ENCODE measurements at places on chromosomes 1 and 21.
A peak's percentile ranks its signal among the peaks of the same experiment; 100 is the strongest.

- DNase-seq: no peak
Measured at GRCh38 chr1:241654019-241654418, 1.9 kb downstream of the WDR64 start.

DNA sequence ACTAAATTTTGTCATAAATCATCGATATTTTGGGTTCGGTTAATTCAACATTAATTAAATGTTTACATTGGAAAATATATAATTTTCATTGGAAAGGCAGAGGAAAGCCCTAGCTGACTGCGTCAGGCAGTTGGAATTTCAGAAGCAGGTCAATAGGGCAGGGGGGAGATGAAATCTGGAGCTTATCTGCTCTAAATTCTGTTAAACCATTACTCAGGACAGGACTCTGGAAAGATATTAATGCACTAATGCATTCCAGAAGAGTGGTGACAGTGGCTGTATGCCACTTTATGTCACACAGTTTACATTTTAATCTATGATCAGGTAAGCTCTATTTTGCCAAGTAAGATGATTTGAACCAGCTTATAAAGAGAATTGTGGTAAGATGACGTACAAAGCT, 153.0 kb upstream of the B3GALT2 start:
- DNase-seq: no peak

GRCh38 chr1:239164451-239165180, 221.8 kb upstream of the CHRM3 start:
- DNase-seq: no peak

DNA sequence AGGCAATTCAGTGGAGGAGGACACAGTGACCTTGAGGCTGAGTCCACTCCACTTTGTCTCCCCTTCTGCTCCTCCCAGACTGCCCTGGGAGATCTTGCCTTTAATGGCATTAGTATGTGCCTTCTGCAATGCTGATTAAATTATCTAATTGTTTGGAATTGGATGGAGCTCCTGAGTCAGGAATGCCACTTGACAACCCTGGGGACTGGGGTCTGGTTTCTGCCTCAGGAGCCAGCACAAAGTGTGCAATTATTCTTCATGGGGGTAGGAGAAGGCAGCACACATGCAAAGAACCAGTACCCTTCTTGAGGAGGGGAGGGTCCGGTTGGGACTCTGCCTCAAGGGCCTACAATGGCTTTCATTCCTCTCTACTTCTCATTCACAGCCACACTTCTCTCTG, 11.9 kb upstream of the PLXNA2 start:
- DNase-seq: no peak

GRCh38 chr1:177880339-177880891, 89.4 kb downstream of the SEC16B start:
- DNase-seq: no peak

- no peak for DNase-seq
Measured at GRCh38 chr1:200290010-200290685, 119.7 kb downstream of the ZNF281 start.

DNA sequence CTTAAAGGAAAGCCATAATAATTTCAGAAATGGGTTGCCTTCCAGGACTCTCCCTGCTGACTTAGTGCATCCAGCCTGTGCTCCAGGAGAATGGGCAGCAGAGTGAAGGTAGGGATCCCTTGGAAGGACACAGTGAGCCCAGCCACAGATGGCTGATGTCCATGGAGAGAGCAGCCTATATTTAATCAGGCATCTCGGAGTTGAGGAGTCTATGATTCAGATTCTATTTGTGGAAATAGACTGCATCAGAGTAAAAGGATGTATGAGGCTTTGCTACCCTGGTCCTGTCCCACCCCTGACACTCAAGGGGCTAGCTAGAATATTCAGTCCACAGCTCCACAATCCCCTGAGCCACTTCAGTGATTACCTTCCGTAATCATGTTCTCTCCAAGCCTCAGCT, 43.8 kb upstream of the PBX1 start:
- DNase-seq: no peak

DNA sequence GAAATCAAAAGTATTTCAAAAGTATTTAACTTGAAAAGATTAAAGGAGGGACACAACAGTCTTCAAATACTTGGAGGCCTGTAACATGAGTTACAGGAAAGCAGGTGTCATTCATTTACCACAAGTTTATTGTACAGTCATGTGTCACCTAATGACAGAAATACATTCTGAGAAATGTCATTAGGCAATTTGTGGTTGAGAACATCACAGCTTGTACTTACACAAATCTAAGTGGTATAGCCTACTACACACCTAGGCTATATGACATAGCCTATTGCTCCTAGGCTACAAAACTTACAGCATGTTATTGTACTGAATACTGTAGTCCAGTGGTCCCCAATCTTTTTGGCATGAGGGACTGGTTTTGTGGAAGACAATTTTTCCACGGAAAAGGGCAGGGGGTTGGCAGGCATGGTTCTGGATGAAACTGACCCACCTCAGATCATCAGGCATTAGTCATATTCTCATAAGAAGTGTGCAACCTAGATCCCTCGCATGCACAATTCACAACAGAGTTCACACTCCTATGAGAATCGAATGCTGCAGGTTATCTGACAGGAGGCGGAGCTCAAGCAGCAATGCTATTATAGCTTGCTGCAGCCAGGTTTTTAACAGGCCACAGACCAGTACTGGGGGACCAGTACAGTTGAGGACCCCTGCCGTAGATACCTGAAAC, 25.0 kb upstream of the PHTF1 start:
- DNase-seq: no peak

DNA sequence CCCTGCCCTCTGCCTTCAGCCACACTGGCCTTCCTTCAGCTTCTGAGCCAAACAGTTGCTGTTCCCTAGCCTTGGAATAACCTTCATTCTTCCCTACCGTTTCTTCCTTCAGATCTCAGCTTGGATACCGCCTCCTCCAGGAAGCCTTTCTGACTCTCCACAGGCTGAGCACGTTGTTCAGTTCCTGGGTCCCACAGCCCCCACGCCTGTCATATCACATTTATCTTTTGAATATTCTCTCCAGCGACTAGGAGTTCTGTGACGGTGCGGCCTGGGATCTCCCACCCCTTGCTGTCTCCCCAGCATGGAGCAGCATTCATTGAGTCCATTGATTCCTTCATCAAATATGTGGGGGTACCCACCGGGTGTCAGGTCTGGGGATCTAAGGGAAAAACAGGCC, 39.2 kb downstream of the EPHA2 start:
- no peak for DNase-seq

GRCh38 chr21:46622226-46622625, 13.2 kb upstream of the PRMT2 start:
- DNase-seq: peak; percentile 27

- DNase-seq: peak; percentile 58
Measured at GRCh38 chr1:112618721-112619517, at the start of gene ST7L. ST7L (minus strand) TSS chr1:112619141; CDS start chr1:112619113, 28 bp downstream.

Measured in activated CD4-positive, alpha-beta T cell treated with anti-CD3 and anti-CD28 coated beads, Interleukin-2, amount 50 U/mL, for 1 hour (primary cell).